ENCODE measurements at places on chromosomes 6 and 20.

GRCh38 chr6:138037009-138037504 is 70.2 kb downstream of the PERP start:
- DNase-seq, result peak; percentile 3

DNA sequence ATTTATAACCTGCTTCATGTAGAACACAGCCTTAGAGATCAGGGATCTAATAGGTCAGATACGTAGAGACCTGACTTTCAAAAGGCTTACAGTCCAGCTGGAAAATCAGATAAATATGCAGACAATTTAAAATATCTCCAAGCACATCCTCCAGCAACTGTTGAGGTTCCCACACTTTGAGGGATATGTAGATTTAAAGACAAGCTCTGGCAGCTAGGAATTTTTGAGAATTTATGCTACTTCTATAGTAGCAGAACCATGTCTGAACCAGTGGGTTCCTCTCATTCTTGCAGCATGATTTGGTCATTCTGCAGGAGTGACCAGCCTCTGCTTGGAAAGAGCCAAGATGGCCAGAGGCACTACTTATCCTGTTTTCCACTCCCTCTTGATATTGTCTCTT is 60.5 kb downstream of the CYB5R4 start:
- DNase-seq, result no peak

DNA sequence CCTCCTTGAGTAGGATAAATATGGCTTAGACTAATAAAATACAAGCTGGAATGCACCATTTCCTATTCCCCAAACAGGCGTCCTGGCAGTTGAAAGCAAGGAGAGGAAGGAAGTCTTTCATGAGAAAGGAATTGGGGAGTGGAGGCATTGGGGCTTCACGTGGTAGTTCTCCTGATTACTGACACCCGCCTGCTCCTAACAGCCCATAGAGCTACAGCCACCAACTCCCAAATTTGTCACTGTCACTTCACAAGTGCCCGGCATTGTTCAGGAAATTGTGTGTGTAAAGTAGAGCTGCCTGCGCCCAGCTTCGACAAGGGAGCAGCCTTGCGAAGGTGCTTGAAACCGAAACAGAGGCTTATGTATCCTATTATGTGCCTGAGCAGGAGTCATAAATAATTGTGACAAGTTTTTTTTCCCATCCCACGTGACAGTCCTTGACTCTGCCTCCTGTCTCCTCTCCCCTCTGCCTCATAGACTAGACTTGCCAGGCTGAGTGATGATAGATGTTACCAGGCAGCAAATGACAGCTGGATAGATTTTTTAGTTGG is 301.7 kb upstream of the ZFP64 start:
- no peak for DNase-seq

GRCh38 chr6:90062667-90063066 is 168.4 kb downstream of the GJA10 start:
- DNase-seq, result no peak

- DNase-seq, result peak; percentile 63
Measured at GRCh38 chr6:63245420-63245819, 34.2 kb downstream of the FKBP1C start.

- DNase-seq, result peak; percentile 84
Measured at GRCh38 chr20:23362392-23363256, 642 bp downstream of the GZF1 start.

DNA sequence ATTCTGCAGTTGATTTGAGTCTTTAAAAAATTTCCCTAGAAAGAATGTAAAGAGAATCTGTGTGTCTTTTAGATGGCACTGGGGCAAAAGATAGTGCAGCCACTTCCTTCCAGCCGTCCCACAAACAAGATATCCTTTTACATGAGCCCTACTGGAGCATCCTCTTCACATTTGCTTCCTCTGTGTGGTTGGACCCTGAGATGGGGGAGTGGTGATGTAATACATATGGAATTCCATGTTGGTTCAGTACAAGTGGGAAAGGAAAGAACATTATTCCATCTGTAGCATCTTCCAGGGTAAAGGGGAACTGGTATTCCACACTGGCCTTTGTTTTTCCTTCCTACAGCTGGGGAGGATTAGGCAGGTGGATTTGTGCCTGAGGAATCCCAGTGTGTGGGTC is 78.9 kb upstream of the ISM1 start:
- peak; percentile 37 for DNase-seq

GRCh38 chr20:4810426-4811019 is 88.8 kb downstream of the PRND start:
- DNase-seq, result no peak

GRCh38 chr20:41782730-41783406 is 164.7 kb upstream of the CHD6 start:
- DNase-seq, result no peak

- no peak for DNase-seq
Measured at GRCh38 chr6:151372164-151372563, 19.2 kb downstream of the ZBTB2 start.

DNA sequence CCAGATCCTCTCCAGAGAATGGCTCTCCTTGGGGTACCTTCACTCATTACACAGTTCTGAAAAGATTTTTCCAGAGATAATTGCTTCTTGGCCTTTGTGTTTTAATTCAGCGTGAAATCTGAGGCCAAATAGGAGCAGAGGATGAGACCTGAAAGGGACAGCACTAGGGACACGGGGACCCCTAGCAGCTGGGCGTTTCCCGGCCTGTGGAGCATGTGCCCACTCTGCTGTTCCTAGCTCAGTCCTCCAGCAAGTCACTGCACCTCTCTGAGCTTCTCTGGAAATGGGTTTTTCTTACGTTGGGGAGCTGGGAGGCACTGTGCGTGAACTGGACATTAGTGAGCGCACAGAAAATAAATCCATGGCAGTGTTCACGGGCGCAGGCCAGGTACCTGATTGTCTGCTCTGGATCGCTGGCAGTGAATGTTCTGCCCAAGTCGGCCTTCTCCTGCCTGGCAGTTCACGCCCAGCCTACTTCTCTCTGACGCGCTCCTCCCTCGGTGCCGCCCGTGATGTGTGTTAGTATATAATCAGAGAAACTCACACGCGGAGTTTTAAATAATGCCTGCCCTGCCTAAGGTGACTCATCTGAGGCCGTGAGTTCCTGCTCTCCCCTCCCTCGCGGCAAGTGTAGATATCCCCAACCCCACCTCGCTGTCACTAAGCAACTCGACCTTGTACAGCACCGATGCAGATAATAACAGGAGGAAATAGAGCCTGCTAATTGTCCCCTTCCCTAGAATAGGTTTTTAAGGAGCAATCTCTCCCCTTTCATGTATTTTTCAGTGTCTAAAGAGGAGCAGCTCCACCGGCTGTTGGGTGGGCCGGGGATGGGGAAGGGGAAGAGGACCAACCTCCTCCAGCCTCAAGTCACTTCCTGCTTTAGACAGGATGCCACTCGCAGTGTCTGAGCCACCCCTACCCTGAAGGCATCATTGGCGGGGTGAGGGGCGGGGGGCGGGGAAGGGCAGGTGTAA is 2.7 kb upstream of the TUBB2A start:
- DNase-seq, result peak; percentile 96

- peak; percentile 40 for DNase-seq
Measured at GRCh38 chr20:4109307-4109940, 94.1 kb upstream of the RNF24 start.

- DNase-seq, result no peak
Measured at GRCh38 chr6:101640131-101640530, 246.6 kb downstream of the GRIK2 start.

DNA sequence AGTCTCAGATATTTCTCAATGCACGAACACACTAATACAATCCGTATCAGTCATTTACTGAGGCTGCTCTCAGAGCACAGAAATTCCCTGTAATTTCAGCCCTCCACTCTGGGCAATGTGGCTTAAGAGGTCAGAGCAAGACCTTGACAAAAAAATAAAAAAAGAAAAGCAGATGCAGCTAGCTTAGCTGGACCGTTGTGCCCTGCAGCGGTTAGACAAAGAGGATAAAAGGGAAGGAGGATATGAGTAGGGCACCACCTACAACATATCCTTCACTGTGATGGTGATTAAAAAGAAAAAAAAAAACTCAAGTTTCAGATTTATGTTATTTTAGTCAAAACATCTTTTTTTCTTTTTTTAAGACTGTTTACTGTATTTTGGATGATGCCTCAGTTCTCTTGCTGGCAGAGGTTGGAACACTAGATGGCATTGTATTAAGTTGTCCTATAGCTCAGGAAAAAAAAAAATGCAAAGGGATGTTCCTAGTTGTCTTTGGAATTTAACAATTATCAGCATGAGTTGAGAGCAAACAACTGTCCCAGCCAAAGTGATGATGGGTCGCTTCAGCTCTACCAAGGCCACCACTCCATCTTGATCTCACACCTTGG is 59.9 kb downstream of the ANKEF1 start:
- DNase-seq, result peak; percentile 27

DNA sequence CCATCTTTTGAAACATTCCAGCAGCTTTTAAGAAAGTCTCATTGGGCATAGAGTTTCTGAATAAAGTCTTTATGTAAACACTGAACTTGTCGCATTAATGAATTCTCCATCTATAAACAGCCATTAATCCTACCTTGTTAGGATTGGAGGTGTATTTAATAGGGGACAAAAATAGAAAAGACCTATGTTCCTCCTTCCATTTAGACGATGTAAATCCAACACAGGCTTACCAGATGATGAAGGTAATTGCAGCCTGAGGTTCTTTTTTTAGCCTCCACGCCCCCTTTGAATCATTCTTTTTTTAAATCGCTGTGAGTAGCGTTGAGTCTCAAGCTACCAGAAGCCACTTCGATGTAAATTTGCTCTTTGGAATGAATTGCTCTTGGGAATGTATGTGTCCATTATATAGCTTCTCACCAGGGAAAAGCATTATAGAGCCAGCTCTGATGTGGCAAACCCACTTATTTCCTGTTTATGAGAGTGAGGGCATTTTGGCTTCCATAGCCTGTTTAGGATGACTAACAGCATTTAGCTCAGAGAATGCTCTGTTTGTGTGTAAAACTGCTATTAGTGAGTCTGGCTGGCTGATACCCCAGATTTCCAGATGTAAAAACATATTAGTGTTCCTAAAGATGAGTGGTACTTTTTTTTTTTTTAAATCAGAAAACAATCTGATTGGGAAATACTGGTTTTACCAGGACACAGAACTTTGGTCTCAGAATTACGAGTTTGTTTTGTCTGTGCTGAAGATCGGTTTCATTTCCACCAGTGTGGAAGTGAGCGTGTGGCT is 74.9 kb upstream of the CLDN20 start:
- DNase-seq, result no peak

GRCh38 chr6:25913741-25914140 is 16.8 kb downstream of the SLC17A2 start:
- peak; percentile 13 for DNase-seq

DNA sequence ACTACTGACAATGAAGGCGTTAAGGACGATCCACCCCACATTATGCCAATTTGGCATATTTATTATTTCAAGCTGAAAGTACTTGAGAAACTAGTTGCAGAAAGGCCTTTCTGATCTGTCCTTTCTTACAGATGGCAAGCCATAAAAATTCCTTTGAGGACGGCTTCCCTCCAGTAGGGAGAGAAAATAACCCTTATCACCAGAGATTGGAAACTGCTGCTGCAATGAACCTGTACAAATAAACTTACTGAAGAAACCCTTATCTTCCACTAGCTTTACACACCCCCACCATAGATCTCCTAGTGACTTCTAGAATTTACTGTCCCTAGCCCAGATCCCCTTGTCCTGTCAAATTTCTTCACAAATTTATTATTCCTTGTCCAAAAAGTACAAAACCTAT is 105.2 kb downstream of the MAP7 start:
- DNase-seq, result no peak

DNA sequence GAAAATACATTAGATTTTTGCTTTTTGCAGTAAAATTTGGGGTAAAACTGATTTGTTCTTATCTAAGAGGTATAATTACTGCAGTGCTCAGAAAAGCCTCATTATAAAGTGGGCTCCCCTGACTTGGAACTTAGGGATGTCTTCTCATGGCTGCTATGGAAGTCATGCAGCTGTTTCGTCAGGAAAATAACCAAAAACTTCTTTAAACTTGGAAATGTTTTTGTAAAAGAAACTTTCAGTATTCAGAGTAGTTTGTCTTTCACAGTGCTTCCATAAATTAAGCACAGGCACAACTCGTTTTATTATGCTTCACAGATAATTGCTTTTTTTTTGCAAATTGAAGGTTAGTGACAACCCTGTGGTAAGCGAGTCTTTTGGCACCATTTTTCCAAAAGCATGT is 6.8 kb downstream of the MAPK14 start:
- DNase-seq, result no peak

DNA sequence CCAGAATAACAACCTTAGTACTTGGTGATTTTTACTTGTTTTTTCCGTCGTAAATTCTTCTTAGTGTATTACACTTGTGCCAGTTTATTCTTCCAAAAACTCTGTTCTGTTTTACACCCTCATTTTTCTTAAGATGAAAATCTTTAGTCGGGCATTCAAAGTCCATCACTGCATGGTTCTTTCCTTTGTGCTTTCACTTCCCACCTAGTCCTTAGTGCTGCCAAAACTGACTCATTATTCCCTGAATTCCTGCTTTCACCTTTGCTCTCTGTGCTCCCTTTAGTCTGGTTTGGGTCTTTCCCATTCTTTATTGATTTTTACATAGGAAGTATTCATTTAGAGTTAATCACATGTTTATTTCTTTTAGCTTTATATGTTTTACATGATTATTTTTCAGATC is 3.3 kb downstream of the TRMT11 start:
- no peak for DNase-seq

DNA sequence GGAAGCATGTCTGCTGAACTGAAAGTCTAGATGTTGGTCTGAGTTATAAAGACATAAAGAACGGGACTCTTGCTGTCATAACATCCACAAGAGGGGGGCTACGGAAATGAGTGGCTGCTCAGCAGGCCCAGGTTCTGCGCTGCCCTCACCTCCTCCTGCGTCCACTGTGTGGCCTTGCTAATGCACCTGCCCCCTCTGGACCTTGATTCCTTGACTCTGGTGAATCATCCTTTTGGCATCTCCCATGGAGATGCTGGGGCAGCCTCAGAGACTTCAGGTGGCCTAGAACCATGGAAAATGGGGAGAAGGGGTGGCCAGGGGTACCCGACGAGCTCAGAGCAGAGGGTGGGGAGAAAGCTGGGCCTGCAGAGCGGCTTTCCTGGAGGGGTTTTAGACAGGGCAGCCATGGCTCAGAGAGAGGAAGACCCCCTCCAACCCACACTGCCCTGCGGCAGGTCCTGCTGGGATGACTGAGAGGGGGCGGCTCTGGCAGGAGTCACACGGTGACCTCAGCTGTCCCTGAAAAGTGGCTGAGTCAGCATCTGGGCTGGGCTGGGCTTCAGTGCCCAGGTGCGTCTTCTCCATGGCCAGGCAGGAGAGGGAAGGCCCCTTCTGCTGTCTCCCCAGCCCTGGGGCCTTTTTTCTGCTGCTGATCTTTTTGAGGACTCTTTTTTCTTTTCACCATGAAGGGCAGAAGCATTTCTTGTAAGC is 46.9 kb downstream of the DLGAP4 start:
- DNase-seq, result no peak

DNA sequence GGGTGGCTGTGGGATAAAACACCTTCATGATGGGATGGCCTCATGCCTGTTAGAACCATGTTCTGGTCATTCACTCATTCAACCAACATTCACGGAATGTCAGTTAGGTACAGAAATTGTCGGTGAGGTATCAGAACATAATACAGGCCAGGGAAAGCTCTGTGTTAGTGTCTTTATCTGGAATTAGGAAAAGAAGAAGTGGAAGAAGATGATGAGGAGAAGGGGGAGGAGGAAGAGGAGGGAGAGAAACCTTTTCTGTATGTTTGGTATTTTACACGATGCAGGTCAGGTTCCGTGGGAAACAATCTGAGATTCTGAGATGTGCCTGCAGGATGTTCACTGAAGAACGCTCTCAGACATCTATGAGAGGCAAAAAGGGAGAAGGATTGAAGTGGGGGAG is 5.6 kb downstream of the ADTRP start:
- DNase-seq, result no peak

- no peak for DNase-seq
Measured at GRCh38 chr6:44309631-44310030, 3.5 kb downstream of the AARS2 start.
